BJ (cell line): ENCODE measurements at places on chromosomes 2 and 18.

- no peak for DNase-seq
Observed at GRCh38 chr2:174785481-174785880, 21.2 kb upstream of the CHRNA1 start.

GRCh38 chr2:153871231-153872221, at the start of gene GALNT13:
Gene GALNT13 (plus strand): TSS chr2:153871922.
- DNase-seq, result no peak

DNA sequence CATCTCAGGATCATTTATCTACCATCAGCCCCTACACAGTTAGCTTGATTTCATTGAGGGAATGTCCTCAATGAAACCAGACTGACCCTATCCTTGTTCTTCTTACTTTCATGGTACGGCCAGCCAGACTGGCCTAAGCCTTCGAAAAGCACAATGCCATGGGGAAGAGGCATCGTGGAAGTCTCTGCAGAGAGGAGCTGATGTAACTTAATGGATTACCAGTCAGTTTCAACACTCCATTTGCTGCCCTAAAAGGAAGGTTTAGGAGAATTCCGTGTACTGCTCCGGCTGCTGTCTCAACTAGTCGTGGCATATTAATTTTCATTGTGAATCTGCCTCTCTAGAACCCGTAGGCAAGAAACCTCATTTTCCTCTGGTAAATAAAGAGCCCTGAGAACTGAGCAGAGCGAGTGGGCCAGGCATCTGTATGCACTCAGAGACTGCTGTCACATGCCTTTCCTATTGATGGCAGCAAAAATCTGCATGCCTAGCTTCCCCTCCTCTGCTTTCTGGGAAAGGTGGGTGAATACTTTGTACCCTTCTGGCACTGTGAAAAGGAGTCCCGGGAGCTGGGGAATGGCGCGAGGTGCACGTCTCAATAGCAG, 184.9 kb downstream of the KLHL29 start:
- no peak for DNase-seq

- DNase-seq, result no peak
Observed at GRCh38 chr2:224729435-224729834, 13.3 kb upstream of the CCDC195 start.

DNA sequence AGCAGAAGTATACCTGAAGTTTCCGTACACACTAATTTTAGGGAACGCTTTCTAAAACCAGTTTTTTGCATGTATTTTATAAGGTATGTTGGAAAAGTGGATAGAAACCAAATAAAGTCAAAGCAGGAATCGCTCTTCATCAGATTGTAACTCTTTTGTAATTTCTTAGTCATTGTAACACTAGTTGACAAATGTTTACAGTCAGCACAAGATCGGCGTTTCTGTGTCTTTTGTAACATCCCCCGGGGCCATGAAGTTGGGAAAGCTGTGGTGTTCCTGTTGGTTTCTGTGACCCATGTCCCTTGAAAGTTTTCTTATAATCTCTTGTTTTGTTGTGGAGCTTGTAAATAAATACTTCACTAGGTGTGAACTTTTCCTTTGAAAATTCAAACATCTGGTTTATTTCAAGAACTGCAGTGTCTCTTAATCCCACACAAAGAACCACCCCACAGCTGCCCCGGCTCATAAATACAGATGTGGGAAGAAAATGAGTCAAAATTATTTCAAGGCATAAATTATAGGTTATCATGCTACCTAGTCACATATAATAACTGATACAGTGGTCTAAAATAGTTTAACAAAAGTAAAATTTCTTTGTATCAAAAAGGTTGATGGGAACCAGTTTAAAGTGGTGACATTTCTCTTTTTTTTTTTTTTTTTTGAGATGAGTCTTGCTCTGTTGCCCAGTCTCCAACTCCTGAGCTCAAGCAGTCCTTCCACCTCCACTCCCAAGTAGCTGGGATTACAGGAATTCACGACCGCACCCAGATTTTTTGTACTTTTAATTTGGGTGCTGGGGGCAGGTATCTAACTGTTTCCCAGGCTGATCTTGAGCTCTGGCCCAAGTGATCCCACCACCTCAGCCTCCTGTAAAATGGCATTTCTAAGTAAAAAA, 751 bp upstream of the NMI start:
- DNase-seq, result peak; percentile 41

DNA sequence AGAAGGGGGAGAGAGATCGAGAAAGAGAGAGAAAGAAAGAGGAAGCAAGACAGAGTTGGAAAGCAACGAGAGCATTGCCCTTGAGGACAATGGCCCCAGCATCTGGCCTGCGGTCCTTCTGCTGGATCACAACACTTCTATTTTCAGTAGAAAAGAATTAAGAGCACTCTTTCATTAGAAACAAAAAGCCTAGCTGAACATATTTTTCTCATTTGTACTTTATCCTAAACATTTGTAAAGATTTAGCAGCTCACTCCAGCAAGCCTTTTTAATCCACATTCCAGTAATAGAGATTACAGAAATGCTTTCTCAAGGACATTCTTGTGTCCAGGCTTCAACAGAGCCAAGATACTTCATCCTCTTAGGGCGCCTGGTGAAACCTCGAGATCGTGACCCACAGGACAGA, 31.6 kb upstream of the AFF3 start:
- peak; percentile 34 for DNase-seq

- DNase-seq, result peak; percentile 62
Observed at GRCh38 chr2:85503851-85504777, 34.9 kb upstream of the MAT2A start.

DNA sequence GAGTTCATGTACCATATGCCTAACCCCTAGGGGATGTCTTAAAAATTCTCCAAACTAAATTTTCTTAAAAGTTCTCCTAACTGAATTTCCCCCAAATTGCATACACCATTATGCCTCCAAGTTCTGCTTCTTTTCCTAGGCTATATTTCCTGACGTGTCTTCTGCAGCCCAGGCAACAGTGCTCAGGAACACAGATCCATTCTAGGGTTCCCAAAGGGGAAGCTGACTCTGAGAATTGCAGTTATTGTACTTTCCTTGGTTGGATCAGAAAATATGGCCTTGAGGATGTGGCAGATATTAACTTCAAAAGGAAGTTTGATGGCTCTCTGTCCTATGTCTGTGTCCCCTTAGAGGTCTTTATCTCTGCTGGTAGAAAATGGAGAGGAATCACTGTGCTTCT, 124.3 kb downstream of the TMEM17 start:
- DNase-seq, result no peak
